ENCODE measurements at places on chromosomes 13 and 19. TPM values are rescaled to one million over a fixed set of nuclear protein-coding genes. Genes with fewer than 3 reads are reported as not detected.

The C19orf12 gene
- 93.3 TPM for total RNA-seq

The OVOL3 gene
- total RNA-seq = not detected

The ADGRE2 gene
- total RNA-seq = 0.56 TPM

The ZNF667 gene
- 5.1 TPM for total RNA-seq

The LPAR2 gene
- 0.57 TPM for total RNA-seq

The LILRB2 gene
- 2.4 TPM for total RNA-seq

The YJU2 gene
- total RNA-seq = 11.7 TPM

The DNAJB1 gene
- 42.5 TPM for total RNA-seq

The TMEM255B gene
- total RNA-seq = 4.7 TPM

The APOC1 gene
- total RNA-seq = 8.7 TPM

The PRRG2 gene
- 0.24 TPM for total RNA-seq

The IL12RB1 gene
- 0.36 TPM for total RNA-seq

The DUXA gene
- total RNA-seq = not detected

The FLT3LG gene
- total RNA-seq = 1.9 TPM

GRCh38 chr13:47206111-47206510, 309.3 kb upstream of the HTR2A start:
- H3K4me3 ChIP-seq = no peak overlapping the region
- no peaks in the 10 kb centered on the region for H3K36me3 ChIP-seq
- DNase-seq = no peak
- no peaks in the 10 kb centered on the region for H3K4me1 ChIP-seq
- no peaks in the 10 kb centered on the region for H3K27me3 ChIP-seq
- H3K27ac ChIP-seq = no peak overlapping the region

DNA sequence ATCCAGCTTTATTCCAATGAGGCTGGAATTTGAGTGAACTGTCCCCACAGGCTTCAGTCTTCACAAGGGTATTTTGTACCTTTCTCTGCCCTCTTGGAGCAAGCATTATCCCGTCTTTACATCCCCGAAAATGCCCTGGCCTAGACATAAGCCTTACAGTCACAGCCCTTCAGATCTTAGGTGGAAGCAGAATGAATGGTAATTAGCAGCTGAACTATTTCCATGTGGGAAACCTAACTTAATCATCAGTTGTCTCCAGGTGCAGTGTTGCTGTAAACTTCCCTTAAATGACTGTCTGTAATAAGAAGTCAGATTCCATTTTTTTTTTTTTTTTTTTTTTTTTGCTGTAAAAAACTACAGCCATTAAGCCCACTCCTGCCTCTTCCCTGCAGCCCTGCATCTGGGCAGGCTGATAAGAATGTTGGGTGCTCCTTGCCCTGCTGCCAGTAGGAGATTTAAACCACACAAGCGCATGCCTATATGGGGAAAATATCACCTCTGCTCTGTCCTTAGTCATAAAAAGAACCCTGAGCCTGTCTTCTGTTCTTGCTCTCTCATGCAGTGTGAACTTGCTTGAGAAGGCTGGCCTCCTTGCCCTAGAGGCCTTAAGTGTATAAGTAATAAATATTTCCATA, 426.8 kb upstream of the SLITRK5 start:
- no peak overlapping the region for H3K27ac ChIP-seq
- no peak for DNase-seq
- H3K27me3 ChIP-seq = no peaks in the 10 kb centered on the region

DNA sequence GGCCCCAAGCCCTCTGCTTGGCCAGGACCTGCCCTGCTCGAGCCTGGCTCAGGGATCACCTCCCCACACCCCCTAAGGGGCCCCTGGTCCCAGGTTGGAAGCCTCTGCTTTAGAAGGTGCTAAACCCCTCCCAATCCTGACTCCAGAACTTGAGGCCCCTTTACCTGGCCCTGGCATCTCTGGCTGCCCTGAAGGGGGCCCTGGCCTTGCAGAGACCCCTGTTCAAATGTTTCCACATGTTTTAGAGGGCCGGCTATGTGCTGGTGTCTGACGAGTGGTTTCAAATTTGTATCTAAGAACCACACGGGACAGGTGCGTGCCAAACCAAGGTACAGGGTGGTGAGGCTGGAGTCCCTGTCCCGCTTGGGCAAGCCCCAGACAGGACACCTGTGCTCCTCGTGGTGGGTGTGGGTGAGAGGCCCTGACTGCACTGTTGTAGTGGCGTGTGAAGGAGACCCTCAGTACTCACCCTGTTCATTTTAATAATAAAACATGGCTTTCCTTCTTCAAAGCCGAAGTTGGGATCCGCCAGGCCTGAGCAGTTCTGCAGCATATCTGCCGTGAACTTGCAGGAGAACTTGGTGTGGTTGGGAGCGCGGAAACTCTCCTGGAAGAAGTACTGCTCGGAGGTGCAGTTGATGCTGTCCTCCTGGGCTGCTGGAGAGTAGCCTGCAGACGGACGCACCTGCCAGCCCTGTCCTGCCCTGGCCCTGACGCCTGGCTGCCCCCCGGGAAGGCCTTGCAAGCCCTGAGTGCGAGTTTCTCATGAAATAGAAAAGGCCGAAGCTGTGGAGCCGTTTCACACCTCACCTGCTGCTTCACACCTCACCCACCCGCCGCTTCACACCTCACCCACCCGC, 5.4 kb downstream of the ATP4B start:
- H3K27me3 ChIP-seq = no peaks in the 10 kb centered on the region
- H3K4me1 ChIP-seq = peaks cover 4% of the 10 kb centered on the region
- no peak overlapping the region for H3K27ac ChIP-seq
- no peaks in the 10 kb centered on the region for H3K36me3 ChIP-seq
- no peak overlapping the region for H3K4me3 ChIP-seq

DNA sequence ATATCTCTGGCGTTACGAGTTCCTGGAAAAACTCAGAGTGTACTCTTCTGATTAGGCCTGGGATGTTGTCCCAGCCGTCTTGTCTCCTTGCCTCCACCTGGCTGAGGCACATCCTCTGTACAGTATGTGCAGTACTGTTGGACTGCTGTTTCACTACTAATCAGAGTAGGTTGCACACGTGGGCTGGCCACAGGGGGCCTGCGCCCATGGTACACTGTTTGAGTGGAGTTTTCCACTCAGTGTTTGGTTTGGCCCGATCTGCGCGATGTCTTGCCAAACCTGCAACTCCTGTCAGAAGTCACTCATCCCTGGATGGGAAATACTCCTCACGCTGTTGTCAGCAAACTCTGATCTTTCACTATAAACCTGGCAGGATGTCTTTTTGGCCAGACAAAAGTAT, 189.6 kb upstream of the CSNK1A1L start:
- H3K27ac ChIP-seq = no peak overlapping the region
- H3K4me1 ChIP-seq = no peaks in the 10 kb centered on the region
- no peaks in the 10 kb centered on the region for H3K27me3 ChIP-seq
- no peaks in the 10 kb centered on the region for H3K36me3 ChIP-seq
- DNase-seq = peak; percentile 53

DNA sequence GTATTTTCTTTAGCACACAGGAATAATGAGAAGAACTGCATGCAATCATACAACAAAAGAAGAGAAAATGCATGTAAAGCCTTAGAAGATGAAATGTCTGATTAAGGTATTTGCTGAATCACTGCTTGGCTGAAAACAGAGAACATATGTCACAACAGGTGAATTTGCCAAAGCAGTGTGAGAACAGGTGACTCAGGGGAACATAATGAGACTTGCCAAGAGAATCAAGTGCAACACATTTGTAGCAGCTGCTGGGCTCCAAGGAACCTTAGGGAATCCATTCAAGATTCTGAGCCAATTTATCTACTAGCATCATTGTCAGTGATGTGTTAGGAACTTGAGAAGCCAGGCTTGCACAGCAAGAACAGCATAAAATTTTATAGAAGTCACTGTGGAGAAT, 273.1 kb downstream of the PCDH20 start:
- H3K27ac ChIP-seq = no peak overlapping the region
- no peaks in the 10 kb centered on the region for H3K4me1 ChIP-seq
- H3K4me3 ChIP-seq = no peak overlapping the region
- no peaks in the 10 kb centered on the region for H3K27me3 ChIP-seq
- no peak for DNase-seq

Data from psoas muscle (tissue), 8 donors.